ENCODE measurements at places on chromosomes 13 and 19.

DNA sequence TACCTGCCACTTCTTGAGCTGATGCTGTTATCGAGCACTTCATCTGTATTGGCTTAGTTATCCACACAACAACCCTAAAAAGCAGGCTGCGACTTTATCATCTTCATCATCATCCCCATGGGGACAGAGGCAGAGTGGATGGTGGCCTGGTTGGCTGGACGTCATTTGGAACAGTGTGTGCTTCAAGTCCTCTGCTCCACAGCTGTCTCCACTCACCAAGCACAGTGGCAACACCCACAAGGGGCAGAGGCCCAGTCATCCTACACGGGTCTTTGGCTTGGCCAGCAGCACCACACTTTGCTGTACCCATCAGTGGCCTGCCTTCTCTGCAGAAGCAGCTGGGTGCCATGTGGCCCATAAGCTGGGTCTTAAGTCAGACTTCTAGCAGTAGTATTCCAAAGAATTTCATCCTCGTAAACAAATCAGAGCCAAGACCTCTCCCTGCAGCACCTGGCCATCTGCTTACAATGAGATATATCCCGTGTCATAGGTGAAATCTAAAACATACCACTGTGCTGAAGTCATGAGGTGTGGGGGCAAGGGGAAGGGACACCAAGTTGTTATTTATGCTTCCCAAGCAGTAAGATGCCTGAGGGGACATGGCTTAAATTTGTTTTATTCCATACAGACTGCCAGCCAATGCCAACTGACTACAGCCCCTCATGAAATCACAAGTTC lies 47.9 kb upstream of the EPHX3 start:
- no peak for DNase-seq

DNA sequence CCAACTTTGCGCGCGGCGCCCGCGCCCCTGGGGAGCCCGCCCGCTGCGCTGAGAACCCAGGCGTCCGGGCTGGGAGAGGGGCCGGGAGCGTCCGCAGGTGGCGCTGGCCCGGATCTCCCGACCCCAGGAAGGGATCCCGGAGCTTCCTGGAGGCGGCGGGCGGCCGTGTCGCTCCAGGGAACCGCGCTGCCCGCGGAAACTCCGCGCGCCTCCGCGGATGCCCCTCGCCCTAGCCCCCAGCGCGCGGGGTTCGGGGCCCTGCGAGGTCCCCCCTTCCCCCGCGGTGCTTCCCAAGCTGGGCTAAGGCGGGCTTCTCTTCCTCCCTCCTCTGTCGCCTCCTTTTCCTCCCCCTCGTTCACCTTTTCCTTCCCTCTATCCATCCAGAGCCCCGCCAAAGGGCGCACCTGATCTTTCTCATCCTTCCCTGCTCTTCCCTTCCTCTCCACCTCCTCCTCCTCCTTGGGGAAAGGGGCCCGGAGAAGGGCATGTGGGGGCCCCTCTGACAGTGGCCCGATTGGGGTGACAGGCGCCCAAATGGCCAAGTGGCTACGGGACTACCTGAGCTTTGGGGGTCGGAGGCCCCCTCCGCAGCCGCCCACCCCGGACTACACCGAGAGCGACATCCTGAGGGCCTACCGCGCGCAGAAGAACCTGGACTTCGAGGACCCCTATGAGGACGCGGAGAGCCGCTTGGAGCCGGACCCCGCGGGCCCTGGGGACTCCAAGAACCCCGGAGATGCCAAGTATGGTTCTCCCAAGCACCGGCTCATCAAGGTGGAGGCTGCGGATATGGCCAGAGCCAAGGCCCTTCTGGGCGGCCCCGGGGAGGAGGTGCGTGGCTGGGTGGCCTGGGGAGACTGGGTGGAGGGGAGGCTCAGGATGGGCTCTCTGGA lies 710 bp downstream of the SHD start:
- DNase-seq, result no peak

DNA sequence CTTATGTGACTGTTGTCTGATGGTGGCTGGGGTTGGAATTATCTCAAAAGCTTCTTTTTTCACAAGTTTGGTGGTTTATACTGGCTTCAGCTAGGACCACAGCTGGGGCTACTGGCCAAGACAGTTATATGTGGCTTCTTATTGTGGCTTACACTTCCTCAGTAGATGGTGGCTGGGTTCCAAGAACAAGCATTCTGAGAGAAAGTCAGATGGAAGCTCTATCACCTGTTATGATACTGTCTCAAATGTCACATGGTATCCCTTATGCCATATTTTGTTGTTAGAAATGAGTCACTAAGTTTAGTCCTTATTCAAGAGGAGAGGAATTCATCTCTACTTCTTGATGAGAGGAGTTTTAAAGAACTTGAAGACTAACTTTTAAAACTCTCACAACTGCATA lies 41.6 kb downstream of the NDFIP2 start:
- no peak for DNase-seq

DNA sequence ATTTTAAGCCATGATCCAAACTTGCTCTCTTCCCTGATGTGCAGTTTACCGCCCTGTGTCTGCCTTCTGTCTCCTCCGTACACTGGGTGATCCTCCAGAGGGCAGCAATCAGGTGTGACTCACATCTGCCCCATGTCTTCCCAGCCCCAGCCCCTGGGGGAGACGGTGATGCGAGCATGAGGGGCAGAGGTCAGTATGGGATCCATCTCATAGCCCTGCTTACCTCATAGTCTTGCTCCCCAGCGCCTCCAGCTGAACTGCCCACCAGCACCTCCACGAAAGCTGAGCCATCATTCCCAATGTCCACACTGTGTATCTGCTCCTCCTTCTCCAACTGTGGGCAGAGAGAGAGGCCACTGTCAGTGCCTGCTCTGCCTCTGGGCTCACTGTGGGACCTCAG lies 14.6 kb downstream of the XRCC1 start:
- DNase-seq, result no peak

DNA sequence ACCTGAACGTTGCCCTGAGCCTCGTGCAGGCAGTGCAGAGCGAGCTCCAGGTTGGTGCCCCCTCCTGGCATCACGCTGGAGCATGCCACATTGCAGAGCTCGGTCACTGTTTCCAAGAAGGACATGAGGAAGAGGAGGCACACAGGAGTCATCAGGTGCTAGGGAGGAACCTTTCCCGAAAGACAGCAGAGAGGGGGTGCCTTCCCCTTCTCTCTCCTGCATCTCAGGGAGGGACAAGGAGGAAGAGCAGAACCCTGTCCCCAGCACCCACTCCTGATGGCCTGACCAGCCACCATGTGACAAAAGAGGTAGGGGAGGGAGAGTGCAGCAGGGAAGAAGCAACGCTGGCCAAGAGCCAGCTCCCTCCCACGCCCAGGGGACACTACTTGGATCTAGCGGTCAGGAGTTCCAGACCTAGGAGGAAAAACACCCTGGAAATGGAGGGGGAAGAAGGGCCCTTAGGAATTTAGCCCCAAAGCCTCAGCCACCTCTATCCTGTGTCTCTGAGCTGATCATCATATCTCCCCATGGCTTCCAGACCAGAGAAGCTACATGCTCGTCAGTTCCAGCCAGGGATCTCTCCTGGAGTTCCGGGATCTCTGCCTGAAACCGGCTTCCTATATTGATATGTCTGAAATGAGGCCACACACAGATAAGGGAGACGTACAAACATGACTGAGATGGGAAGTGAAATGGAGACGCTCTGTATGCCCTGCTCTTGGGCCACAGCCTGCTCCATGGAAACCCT lies 17.0 kb upstream of the NAPA start:
- DNase-seq, result no peak

Data from glomerular endothelial cell (primary cell).